ENCODE measurements at places on chromosomes 3 and 15.
A peak's percentile ranks its signal among the peaks of the same experiment; 100 is the strongest.

DNA sequence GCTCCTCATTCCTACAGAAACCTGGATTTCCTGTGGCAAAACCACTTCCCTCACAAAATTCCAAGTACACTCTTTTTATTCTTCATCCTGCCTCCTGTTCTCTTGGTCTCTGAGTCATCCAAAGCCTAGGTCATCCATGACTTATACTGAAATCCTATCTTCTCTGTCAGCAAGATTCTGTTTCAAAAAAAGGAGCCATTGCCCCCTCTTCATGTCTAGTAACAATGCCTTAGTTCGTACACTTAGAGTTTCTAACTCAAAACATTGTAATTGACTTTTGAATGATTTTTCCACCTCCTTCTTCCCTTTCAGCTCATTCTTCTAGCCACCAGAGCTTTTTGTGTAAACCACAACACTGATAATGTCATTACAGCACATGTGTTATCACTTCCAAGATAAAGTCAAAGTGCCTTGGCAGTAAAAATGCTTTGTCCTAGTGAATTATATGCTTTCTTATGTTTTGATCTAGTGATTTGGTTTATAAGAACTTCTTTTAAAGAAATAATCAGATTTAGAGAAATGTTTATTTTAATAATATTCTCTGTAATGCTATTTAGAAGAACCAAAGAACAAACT is 256.5 kb upstream of the NECTIN3 start:
- DNase-seq = peak; percentile 28

- no peak for DNase-seq
These were observed 51.5 kb upstream of the MEF2A start for GRCh38 chr15:99514306-99514705.

DNA sequence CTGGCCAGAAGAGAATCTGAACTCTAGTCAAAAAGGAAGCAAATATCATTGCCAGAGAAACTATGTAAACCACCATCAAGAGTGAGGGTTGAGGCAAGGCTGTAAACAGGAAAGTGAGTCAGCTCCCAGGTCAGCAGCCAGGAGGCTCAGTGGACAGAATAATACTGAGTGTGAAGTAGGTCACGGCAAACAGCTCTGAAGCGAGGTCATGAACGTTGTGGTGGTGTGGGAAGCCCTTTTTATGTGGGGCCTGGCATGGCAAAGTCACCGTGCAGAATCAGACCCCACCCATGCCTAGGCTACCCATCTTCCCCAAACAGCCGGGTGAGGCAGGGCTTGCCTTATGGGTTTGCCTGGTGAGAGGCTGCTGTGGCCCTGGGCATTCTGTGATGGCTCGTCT is 43.9 kb downstream of the THBS1 start:
- peak; percentile 91 for DNase-seq

GRCh38 chr15:60762638-60763037 is 283.7 kb upstream of the ICE2 start:
- DNase-seq = no peak

GRCh38 chr3:170802164-170803151 is 67.5 kb downstream of the RPL22L1 start:
- peak; percentile 100 for DNase-seq

- no peak for DNase-seq
These were observed 95.2 kb downstream of the KBTBD8 start for GRCh38 chr3:67093305-67093704.

GRCh38 chr3:79506751-79507150 is 261.0 kb downstream of the ROBO1 start:
- no peak for DNase-seq

DNA sequence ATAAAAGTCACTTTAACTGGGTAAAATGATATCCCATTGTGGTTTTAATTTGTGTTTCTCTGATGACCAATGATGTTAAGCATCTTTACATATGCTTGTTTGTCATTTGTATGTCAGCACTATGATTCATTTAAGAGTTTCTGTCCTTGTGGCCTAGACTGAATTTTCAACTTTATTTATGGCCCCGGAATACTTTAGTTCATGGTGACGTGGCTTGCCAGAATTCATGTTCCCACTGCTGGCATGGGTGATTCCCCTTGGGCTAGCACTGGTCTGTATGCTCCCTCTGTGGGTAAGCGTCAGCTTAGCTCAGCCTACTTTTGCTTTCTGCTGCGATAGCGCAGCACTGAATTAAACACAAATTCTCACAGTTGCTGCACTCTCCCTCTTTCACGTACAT is 436.3 kb upstream of the SGO1 start:
- peak; percentile 91 for DNase-seq

GRCh38 chr3:175422744-175423143 is 563.6 kb downstream of the NAALADL2 start:
- no peak for DNase-seq

DNA sequence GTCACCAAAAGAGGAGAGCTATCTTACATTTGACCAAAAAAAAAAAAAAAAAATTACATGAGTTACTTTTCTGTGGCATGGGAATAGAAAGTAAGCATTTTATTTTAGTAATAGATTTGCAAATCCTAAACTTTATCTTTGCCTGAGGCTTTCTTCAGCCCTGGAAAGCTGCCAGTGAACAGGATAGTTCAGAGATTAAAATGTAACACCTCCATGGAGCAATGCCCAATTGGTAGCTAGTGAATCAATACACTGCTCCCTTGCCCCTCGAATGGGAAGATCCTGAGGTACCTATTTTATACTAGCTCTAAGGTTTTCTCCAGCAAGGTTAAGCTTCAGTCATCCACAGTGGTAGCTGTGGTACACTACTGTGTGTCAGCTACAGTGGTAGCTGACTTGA is 867.1 kb downstream of the NAALADL2 start:
- DNase-seq = no peak

DNA sequence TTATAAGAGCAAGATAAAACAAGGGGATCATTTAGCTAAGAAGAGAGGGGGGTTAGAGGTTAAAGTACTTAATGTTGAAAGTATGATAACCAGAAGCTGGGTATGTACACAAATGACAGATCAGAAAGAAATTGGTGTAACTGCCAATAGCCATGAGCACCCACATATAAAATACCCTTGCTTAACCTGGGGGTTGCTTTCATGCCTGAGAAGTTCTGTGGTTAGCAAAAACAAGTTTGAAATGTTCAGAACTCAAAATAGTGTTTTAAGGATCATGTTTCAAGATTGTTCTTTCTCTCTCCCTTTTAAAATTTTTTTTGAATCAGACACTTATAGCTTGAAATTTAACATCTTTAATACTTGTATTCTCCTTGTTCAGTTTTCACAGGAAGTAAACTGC is 321.4 kb upstream of the GBE1 start:
- DNase-seq = no peak

DNA sequence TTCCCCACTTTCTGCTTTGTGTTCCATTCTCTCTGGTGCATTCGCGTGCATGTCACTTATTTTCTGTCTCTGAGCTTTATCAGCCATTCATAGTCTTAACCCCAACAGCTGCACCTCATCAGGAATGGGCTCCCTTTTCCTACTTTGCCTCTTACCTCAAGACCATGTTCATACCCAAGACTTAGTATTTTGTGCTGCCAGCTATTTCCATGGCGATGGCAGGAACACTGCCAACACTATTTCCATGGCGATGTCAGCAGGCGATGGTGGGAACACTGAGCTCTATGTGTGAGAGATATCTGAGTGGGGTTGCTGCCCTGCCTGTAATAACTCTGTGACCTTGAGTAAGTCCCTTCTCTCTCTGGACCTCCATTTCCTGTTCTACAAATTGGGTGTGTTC is 5.5 kb downstream of the ZNF35 start:
- DNase-seq = no peak

- no peak for DNase-seq
These were observed 333.5 kb upstream of the AZI2 start for GRCh38 chr3:28682121-28682520.

DNA sequence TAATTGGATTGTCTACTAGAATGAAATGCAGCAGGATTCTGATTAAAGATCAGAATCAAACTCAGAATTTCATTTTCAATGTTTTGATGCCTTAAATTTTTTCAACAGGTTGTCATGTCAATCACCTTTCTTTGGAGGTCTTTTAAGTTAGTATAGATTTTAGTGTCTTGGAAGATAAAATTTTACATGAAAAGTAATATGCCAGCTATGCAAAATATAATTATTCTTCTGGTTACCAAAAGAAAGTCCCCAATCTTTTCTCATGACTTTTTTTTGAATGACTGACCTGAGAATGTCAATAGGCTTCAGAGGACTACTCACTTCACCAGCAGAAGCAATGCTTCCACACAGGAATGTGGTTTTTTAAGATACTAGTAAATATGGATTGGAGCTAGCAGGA is 4.3 kb downstream of the FGF7 start:
- no peak for DNase-seq

- DNase-seq = no peak
These were observed 40.3 kb downstream of the RPL39L start for GRCh38 chr3:187098923-187099512.

GRCh38 chr3:159001711-159002110 is 199.9 kb downstream of the MFSD1 start:
- DNase-seq = no peak

- no peak for DNase-seq
These were observed 98.2 kb downstream of the TMEM108 start for GRCh38 chr3:133136114-133137041.

DNA sequence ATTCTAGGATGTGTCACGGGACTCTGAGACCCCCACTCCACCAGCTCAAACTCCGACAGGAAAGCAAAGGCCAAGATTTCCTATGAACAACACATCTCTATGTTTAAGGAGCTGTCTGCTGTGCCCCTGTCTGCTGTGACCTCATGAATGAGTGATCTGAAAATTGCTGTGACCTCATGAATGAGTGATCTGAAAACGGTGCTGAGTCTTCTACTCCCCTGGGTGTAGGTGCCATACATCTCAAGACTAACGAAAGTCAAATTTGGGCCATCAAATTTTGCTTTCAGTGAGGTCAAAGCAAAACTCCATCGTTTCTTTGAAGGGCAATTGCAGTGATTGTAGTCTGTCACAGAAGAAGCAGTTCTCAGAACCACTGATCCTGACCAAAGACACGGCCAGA is 24.4 kb downstream of the IL5RA start:
- DNase-seq = no peak
